Left cardiac atrium (tissue), 4 donors: ENCODE measurements at places on chromosomes 7 and 10. TPM values are rescaled to one million over a fixed set of nuclear protein-coding genes. Genes with fewer than 3 reads are reported as not detected.

The UNC5B gene
- 17.7 TPM for total RNA-seq

The OLAH gene
- total RNA-seq = 0.42 TPM

The PTF1A gene
- total RNA-seq = not detected

The CCDC3 gene
- 25.5 TPM for total RNA-seq

The ASNS gene
- 17.9 TPM for total RNA-seq

The EEPD1 gene
- 10.8 TPM for total RNA-seq

The C10orf67 gene
- 0.27 TPM for total RNA-seq

The SLC39A12 gene
- not detected for total RNA-seq

DNA sequence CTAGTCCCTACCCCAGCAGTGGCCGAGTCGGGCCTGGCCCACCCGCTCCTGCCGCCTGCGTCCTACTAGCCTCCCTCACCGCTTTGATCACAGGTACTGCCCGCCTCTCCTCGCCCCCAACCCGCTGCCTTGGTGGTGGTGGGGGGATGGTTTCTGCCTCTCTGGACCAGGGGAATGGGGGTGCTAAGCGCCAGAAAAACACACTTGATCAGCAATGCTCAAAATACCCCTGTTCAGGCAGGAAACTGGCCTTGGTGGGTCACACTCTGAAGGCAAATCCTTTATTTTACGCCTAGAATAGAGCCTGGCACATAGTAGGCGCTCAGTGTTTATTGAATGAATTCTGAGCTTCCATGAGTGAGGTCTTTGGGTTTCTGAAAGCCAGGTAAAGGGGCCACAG, 1.0 kb upstream of the CRTAC1 start:
- DNase-seq = no peak

DNA sequence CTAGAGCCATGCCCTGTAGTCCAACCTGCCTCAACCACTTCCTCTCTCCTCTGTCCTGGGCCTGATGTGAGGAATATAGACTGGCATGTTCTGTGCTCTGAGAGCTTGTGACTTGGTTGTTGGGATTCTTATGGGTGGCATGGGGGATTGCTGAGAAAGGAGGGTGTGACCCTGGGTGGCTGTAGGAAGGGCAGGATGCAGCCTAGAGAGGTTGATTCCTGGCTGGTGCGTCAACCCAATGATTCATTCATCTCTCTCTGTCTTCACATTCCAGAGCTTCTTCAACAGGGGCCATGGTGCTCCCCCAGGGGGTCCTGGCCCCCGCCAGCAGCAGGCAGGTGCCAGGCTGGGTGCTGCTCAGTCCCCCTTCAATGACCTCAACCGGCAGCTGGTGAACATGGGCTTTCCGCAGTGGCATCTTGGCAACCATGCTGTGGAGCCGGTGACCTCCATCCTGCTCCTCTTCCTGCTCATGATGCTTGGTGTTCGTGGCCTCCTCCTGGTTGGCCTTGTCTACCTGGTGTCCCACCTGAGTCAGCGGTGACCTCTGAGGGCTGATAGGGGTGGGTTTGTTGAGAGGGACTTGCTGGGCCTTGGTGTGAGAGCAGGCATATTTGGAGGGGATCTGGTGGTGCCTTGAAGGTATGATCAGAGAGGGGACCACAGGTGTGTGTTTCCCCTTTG, 2.6 kb downstream of the FAM241B start:
- DNase-seq = no peak

GRCh38 chr10:15043674-15044073, at the start of gene OLAH:
TSS of gene OLAH (plus strand) at chr10:15043943. CDS start at chr10:15047289, 3,346 bp downstream.
- no peak for DNase-seq

DNA sequence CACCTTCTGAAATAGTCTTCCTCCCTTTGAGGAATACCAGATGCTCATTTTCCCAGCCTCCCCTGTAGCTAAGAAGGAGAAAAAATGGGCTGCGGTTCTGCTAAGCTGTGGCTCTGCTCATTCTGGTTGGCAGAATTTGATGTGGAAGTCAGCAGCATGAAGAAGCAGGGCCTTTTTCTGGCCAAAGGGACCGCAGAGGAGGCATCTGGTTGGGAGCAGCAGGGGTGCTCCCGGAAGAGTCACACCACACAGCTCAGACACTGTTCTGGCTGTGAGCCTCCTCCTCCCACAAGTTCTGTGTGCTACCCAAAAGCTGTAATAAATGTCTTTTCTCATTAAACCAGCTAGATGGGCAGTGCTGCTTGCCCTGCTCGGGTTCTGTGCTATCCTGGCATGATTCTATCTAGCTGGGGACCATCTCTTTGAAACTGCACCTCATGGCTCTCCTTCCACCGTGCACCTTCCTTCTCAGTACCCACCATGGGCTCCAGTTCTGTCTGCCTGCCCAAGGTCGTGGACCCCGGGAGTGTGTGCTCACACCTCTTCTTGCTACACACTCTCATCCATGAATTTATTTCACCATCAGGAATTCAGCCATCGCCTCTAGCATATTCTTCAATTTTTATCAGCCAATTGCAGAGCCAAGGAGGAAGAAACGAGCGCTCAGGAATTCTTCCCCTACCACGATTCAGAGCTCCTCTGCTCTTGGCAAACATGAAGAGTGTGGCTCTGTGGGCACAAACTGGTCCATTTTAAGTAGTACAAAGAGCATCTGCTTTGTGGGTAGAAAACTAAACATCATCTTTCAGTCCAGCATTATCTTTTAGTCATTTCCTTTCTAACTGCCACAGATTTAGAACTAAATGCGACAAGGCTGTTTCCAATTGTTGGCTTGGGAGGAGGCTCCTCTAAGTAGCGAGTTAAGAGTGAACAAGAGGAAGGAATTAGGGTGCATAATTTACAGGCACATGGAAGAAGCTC, 76.9 kb downstream of the FAM171A1 start:
- DNase-seq = no peak

- no peak for DNase-seq
Measured at GRCh38 chr7:118298771-118299170, 74.3 kb downstream of the ANKRD7 start.

DNA sequence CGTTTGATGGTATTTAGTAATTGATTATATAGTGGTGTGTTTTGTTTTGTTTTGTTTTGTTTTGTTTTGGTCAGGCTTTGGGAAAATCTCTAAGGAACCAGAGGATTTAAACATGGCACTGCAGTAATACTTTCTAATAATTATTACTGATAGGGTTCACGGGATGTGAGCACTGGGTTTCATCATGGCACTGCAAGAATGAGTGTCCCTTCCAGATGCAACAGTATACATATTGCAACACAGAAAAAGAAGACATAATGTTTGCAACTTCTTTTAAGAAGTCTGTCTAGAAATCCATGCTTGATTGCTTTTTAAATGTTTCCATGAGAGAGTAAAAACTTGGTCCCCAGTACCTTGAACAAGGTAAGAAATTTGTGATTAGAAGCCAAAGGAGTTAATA, 2.2 kb upstream of the CDCA7L start:
- no peak for DNase-seq

DNA sequence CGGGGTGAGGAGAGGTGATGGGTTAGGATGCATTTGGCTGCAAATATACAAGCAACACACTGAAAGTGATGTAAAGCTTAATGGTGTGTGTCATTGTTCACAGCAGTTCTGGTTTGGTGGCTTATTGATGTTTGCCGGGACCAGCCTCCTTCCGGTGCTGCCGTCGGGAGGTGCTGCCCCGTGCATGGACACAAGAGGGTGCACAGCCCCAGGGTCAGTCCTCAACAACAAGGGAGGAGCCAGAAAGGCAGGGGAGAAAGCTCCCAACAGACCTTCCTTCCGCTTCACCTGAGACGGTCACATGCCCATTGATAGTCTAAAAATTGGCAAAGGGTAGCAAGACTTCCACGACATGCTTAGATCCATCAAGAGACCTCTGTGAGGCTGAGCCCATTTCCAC, 9.5 kb downstream of the RNF32 start:
- no peak for DNase-seq

DNA sequence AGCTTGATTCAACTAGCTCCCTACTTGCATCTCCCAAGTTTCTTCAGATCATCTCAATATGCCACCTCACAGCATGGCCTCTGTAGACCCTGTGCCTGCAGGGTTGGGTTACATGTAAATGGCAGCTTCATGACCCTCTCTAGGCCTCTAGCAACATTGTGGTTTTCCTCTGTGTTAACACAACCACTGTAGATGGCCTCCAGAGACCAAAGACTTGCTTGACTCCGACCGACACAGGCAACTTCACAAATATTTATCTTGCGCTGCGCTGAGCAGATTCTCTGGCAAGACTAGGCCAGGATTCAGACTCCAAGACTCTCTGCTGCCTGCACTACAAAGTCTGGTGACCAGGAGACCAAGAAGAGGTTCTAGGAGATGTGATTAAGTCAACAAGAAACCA, 75.9 kb downstream of the CNOT4 start:
- no peak for DNase-seq

DNA sequence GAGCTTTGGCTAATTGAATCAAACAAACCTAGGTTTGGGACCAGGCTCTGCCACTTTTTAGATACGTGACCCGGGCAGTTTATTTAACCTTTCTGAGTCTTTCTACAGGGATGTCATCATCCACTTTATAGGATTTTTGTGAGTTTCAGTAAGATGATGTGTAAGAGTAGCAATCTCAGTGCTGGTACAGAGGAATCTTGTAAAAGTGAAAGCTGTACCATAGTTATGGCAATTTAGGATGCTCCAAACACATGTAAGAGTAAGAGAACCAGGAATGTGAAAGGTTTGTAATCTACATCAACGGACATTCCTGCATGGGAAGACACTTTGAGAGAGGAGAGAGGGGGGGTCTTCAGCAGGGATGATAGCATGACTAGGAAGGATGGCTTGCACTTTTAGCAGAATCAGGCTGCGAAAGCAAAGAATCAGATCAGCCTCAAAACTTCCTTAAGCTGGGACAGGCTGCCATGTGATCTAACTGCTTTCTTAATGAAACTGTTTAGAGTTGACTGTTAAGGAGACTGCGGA, 968 bp downstream of the NOLC1 start:
- DNase-seq = no peak

GRCh38 chr10:7470371-7470770, 59.5 kb upstream of the SFMBT2 start:
- DNase-seq = no peak

- peak; percentile 12 for DNase-seq
Measured at GRCh38 chr10:132882069-132882951, 60.1 kb downstream of the CFAP46 start.

- DNase-seq = no peak
Measured at GRCh38 chr10:110528224-110528996, 30.7 kb downstream of the DUSP5 start.

DNA sequence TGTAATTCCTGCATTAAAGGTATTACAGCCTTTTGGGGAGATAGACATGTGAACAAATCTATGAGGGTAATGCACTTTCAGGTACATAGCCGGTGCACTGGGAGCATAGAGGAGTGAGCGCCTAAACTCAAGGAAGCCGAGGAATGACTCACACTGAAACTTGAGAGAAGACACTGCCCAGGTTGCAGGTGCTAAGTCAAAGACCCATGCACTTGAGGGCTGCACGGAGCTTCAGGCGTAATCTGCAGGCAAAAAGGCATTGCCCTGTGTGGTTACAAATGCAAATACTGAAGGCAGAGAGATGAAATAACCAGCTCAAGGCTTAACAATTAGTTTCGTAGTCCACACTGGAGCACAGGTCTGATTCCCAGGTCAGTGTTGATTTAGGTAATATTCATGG, 51.0 kb upstream of the OSBPL3 start:
- no peak for DNase-seq

- no peak for DNase-seq
Measured at GRCh38 chr7:28996836-28997235, 38.7 kb upstream of the TRIL start.

GRCh38 chr10:12499076-12499986, 150.0 kb downstream of the CAMK1D start:
- no peak for DNase-seq

DNA sequence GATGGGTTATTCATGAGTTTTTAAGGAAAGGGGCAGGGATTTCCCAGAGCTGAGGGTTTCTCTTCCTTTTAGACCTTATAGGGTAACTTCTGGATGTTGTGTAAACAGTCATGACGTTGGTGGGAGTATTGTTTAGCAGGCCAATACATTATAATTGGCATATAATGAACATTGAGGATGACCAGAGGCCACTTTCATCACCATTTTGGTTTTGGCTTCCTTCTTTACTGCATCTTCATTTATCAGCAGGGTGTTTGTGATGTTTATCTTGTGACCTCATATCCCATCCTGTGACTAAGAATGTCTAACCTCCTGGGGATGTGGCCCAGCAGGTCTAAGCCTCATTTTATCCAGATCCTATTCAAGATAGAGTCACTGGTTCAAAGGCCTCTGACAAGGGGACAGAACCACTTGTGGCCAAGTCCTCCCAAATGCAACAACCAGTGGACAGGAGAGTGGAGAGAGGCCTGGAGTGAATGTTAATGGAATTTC, 77.3 kb upstream of the RPA3 start:
- DNase-seq = no peak

GRCh38 chr10:102744374-102745051, 765 bp downstream of the WBP1L start:
- DNase-seq = no peak

GRCh38 chr7:51426163-51426562, 109.6 kb upstream of the COBL start:
- no peak for DNase-seq

- no peak for DNase-seq
Measured at GRCh38 chr10:24716295-24716694, 7.4 kb downstream of the ARHGAP21 start.

DNA sequence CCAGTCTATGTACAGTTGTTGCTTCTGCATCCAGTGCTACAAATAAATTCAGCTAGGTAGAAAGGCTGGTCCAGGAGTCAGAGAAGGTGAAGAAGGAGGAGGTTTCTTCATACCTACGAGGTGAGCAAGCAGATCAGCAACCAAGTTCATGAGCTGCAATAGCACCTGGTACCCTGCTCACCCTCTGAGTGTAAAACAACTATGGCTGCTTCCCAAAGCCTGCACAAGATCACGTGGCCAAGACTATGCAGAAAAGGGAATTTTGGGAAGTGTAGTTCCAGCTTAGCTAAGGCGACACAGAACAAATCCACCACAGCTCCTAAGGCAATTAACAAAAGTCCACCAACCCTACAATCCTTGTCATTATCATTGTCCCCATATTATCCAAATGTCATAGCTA, 95.9 kb upstream of the AUTS2 start:
- DNase-seq = no peak

- DNase-seq = no peak
Measured at GRCh38 chr10:108709927-108710722, 1213.2 kb downstream of the XPNPEP1 start.

GRCh38 chr10:26890956-26891355, 30.2 kb upstream of the ABI1 start:
- DNase-seq = peak; percentile 31
